ENCODE measurements at places on chromosomes 4 and X.

DNA sequence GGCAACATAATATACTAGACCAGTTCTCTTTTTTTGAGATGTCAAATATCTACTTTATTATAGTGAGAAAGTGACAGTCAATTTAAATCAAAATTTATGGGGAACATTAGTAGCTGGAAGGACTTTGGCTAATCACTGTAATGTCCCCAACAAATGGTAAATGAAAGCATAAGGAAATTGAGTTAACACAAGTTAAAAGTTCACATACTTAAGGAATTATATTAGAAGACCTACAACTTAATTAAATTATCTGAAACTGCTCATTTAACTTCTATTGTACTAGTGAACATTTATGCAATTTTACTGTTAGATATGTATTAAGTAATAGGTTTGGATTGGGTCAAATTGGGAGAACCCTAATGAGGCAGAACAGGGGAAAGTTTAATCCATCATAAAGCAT, 160.3 kb upstream of the TENM3 start:
- no peak for DNase-seq

GRCh38 chr4:17680559-17681280, 66.3 kb downstream of the MED28 start:
- no peak for DNase-seq

- DNase-seq = no peak
Observed at GRCh38 chr4:38666766-38667084, 2.7 kb downstream of the KLF3 start.

- no peak for DNase-seq
Observed at GRCh38 chrX:39642071-39642470, 455.7 kb downstream of the BCOR start.

DNA sequence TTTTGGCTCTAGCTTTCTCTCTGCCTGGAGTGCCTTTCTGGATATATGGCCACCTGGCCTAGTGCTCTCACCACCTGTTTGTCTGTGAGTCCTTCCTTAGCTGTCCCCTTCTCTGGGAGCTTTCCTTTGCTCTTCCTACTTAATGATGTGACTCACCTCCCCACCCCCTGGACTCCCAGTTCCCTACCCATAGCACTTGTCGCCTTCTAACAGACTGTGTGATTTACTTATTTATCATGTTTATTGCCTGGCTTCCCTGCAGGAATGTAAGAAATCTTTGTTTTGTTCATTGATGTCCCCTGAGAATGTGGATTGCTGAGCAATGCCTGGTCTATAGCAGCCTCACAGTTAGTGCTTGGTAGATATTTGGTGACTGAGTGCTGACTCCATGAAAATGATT, 18.9 kb downstream of the ADD1 start:
- no peak for DNase-seq

DNA sequence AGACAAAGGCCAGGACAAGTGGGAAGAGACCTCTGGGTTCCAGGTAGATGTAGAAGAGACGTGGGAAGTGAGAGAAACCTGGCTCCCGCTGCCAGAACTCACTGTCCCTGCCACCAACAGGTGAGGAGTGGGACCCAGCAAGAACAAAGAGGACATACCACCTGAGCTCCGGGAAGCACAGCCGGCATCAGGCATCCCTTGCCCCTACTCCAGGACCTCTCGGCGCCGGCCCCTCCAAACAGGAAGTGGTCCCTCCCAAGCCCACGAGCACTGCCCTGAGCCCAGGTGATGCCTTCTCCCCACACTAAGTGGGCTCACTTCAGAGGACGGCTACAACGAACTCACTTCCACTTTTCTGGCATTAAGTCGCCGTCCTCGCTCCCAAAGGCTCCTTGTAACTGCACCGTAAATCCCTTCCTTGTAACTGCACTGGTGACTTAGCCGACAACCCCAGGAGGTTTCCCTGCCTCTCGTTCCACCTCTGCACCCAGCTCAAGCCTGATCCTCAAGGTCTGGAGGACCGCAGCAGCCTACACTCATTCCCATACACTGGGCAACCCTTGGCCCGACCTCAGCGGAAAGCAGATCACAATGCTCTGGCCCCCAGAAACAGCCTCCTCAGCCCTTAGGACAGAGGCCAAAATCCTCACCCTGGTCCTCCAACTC, 8.8 kb downstream of the FAM53A start:
- no peak for DNase-seq

GRCh38 chr4:54731976-54732375, 74.2 kb downstream of the KIT start:
- DNase-seq = no peak

DNA sequence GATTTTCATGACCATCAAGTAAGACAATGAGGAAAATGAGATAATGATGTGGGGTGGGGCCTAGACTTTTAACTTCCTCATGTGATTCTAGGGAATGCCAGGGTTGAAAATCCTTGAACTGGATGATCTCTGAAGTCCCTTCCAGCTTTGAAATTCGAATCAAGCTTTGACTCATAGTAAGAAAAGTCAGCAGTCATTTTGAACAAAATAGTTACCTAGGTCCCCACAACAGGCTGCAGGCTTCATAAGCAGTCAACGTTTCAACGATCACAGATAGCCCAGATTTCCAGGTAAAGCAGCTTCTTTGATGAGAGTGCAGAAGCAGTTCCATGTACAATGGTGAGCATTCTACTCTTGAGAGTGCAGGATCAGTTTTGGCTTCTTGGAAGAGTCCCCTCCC, 93.7 kb downstream of the GRIA3 start:
- DNase-seq = no peak

DNA sequence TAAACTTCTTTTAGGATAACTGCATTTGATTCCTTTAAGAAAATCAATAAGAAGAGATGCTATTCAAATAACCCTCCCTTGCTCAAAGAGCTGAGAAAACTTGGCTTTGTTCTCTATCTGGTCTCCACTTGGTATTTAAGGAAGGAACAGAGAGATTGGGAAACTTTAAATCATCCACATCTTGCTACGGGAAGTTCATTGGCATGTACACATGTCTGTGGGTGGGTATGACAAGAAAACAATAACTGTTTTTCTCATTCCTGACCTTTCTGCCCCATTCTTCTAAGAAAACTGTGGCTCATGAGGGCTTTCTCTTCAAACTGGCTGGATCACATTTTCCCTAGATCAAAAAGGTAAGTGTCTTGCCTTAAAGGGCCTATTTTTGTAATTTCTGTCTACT, 6.0 kb downstream of the SEL1L3 start:
- no peak for DNase-seq

DNA sequence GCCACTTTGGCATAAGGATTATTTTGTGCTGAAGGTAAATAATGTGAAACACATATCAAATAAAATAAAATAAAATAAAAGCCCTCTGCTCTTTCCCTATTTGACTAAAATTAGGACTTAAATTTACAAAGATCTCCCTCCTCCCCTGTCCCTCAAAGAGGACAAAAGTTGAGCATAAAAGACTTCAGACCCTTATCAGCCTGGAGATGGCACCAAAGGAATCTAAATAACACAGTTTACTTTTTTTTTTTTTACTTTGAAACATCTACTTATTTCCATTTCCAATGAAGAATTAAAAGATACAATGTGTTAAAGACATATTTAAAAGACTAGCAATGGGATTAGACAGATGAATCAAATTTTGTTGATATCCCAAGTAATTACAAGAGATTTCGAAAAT, 89.7 kb downstream of the EPHA5 start:
- DNase-seq = no peak
